ENCODE measurements at places on chromosomes 3 and 15.

DNA sequence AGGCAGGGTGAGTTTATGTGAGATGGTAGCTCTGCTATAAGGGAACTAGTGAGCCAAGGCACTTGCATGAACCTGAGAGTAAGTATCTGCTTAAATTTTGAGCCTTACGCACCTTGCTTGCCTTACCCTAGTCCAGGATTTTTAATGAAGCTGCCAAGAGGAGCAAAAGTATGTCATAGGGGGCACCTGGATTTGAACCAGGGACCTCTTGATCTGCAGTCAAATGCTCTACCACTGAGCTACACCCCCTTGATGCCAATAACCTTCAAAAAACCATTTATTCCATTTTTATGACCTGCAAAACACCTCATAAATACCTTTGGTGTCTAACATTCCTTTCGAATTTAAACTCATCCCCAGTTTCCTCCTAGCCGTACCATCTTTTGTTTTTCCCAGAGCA is 88.3 kb upstream of the ACP3 start:
- DNase-seq = no peak

GRCh38 chr3:108287146-108287545 is 9.2 kb upstream of the HHLA2 start:
- no peak for DNase-seq

- DNase-seq = no peak
Observed at GRCh38 chr3:48432411-48433371, 2.8 kb upstream of the PLXNB1 start.

GRCh38 chr15:70835841-70836240 is 18.1 kb downstream of the LARP6 start:
- DNase-seq = no peak

- no peak for DNase-seq
Observed at GRCh38 chr3:48633743-48634142, 1.5 kb downstream of the SLC26A6 start.

Data from effector CD4-positive, alpha-beta T cell (primary cell).